ENCODE measurements at places on chromosomes 7 and 10.

DNA sequence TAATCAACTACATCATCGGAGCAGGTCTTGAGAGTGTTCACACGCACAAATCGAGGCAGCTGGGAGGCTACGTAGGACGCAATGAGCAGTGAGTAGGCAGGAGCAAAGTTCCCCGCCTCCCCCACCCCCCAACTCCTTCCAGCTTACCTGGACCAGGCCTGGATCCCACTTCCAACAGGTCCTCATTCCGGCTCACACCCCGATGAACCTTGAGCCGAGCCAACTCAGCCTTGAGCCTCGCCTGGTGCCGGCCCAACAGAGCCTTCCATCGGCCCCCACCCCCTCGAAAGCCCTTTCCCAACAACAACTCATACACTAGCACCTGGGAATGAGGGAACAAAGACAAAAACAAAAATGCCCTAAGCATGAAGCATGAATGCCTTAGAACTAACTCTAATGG is 1.2 kb downstream of the NSUN5 start:
- DNase-seq = no peak

DNA sequence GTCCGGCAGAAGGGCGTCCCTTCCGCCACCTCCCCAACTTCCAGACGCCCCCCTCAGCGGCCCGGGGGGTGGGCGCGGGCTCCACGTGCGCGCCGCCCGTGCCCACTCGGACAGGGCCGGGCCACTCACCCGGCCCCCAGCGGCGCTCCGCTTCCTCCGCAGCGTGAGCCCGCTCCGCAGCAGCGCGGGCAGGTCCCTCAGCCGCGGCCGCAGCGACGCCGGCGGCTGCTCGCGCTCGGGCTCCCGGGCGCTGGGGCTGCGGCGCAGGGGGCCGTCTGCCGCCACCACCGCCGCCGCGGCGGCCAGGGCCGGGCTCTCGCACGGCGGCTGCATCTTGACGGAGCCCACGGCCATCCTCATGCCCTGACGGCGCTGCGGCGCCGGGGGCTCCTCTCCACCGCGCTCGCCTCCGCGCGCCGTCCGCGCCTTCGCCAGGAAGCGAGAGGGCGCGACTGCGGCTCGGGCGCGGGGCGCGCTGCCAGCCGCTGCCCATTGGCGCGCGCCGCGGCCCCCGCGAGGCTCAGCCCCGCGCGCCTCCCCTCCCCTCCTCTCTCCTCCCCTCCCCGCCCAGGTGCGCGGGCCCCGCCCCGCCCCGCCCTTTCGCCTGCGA is at the start of gene RAPGEF5:
Gene RAPGEF5, minus strand, starts transcription at position 454 of the 610 bp plus-strand sequence. Its CDS starts 94 bp downstream, at position 360.
- peak; percentile 11 for DNase-seq

- no peak for DNase-seq
Observed at GRCh38 chr10:104323760-104324201, 14.5 kb downstream of the ITPRIP start.

DNA sequence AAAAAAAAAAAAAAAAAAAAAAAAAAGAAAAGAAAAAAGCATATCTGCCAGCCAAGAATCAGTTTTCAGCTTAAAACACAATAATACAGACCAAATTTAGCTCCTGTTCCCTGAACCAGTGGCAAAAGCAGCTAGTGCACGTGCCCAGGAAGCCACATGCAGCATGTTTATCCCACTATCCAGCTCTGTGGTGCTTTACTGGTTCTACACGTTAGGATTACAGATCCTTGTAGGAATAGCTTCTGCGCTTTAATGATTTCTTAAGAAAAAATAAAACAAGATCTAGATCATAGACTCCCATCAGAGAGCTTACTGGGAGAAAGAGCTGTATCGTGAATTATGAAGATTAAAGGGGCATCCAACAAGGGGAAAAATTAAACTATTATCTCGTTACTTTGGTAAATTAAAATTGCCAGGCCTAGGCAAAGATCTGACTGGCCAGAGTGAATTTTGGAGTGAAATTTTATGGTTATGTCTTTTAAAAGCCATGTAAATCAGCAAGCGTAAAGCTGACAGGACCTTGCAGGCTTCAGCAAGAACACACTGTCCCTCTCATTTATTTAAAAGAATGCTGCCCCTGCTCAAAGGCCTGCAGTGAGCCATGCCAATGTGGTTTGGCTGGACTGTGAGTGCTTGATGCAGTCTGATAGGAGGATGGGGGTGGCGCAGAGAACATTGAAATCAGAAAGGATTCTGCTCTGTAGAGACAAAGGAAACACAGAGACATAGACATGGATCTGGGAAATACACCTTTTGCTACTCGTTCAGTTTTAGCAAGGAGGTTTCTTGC is 177.3 kb upstream of the PHYHIPL start:
- DNase-seq = peak; percentile 66

DNA sequence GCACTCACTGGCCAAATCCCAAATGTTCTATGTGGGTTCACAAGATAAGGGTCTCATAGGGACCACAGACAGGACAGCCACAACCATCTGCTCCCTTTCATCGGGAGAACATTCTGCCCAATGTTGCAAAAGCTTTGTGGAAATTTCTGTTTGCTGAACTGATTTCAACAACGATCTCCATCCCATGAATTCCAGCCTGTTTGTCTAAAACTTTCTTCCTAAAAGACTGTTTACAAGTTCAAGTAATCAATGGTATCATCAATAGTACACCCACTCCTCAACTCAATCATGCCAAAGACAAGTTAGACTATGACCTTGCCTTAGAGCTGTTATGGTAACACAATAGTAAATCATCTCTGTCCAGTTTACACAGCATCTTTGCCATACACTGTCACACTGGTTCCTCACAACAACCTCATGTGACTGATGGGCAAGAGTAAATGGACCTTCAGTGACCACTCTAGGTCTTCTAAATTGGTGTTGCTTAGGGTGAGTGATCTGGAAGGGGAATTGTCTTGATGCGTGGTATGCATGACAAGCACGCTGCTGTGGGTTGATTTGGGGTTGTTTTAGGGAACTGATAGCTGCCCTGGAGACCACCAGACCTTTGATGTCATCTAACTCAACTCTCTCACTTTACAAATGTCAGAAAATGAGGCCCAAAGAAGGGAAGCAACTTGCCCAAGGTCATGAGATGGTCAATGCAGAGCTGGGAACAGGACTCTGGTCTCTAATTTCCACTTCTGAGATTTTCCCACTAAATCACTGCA is 95.1 kb downstream of the PPP1R3C start:
- no peak for DNase-seq

GRCh38 chr7:3747467-3747866 is 446.4 kb downstream of the SDK1 start:
- no peak for DNase-seq

DNA sequence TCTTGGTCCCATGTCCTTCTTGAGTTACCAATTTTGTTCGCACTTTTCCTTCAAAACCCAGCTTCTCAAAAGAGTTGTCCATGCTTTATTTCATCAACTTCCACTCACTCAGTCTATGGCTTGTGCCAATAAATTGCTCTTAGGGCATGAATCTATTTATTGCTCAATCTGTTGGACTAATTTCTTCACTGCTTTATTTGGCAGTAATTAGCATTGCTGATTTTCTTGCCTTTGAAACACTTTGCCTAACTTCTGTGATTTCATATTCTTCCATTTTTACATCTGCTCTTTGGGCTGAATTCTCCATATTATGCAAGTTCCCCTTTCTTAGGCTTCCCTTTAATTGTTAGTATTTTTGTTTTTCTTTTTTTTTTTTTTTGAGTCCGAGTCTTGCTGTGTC is 16.8 kb downstream of the DLD start:
- DNase-seq = no peak

DNA sequence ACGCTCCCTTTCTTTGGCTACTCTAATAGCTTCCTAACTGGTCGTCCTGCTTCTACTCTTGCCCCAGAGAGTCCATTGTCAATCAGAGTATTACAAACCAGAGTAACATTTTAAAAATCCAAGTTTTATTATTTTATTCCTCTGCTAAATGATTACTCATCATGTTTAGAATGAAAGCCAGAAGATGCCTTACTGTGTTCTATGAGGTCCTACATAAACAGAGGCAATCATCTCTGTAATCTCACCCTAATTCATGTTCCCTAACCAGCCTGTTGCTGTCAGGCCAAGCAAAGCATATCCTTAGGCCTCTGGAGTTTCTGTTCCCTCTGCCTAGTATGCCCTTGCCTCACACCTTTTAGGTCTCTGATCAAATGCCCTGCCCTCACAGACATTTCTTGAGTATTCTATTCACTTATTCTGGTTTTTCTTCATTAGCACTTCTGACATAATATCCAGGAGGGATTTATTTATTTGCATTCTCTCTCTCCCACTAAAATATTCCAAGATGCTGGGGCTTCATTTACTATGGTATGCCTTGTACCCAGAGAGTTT is 497.5 kb downstream of the PHTF2 start:
- peak; percentile 57 for DNase-seq

DNA sequence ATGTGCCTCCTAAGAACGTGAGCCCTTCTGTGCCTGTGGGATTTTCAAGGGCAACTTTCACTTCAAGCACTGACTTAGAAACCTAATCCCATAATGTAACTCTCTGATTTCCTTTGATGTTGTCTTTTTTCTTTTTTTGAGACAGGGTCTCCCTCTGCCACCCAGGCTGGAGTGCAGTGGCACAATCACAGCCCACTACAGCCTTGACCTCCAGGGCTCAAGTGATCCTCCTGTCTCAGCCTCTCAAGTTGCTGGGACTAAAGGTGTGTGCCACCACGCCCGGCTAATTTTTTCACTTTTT is 64.4 kb upstream of the GSDME start:
- DNase-seq = no peak

GRCh38 chr10:131843089-131843595 is 57.7 kb upstream of the PPP2R2D start:
- no peak for DNase-seq

- DNase-seq = peak; percentile 45
Observed at GRCh38 chr10:33286157-33286934, 48.1 kb downstream of the NRP1 start.

DNA sequence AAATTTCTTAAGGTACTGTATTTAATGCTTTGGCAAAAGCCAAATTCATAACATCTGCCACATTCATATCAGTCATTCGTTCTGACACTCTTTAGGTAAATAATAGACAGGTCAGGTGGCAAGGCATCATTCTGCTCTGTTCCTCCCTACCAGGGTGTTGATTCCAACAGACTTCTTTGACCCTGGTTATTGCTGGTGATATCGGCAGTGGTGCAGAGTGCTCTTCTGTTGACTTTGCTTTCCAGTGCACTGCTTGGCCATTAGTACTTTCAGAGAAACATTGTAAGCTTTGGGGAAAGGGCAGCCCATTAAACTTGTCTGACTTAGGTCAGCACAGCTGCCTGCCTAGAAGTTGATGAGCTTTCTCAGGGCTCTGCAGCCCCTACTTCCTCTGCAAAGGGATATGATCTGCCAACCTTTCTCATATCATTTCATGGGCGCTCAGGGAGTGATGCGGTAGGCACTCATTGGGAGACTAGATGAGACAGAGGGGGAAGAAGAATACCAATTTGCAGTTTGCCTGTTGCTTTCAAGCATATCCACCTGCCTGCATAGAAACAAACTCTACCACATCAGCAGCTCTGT is 139.3 kb downstream of the LRRC4 start:
- no peak for DNase-seq

GRCh38 chr10:110852255-110852896 is 19.4 kb upstream of the PDCD4 start:
- no peak for DNase-seq

DNA sequence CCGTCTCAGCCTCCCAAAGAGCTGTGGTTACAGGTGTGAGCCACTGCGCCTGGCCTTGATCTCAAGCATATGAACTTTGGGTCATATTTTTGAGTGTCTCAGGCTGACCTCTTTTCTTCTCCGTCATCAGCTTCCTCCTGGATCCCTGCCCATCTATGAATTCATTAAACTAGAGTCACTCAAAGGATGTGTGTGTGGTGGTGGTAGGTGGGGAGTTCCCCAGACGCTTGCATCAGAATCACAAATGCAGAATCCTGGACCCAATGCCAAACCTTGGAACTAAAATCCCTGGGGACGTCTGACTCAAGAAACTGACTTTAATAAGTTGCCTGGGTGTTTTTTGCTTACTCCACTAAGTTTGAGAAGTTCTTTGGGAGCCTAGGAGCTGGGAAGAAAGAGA is 6.7 kb upstream of the CREB5 start:
- DNase-seq = peak; percentile 93

- no peak for DNase-seq
Observed at GRCh38 chr10:98956576-98957260, 278.9 kb downstream of the HPSE2 start.

DNA sequence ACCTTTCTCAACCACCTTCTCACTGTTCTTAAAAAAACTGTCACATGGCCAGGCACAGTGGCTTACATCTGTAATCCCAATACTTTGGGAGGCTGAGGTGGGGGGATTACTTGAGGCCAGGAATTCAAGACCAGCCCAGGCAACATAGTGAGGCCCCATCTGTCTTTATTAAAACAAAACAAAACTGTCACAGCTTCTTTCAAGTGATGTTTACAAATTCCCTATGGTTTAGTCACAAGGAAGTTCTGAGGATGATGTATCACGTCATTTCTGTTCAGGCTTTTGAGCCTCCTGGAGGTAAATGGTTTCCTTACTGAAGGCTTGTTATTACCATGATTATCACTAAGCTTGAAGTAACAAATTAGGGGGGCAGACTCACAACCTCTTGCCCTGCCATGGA is 186.2 kb downstream of the CFTR start:
- DNase-seq = peak; percentile 44

DNA sequence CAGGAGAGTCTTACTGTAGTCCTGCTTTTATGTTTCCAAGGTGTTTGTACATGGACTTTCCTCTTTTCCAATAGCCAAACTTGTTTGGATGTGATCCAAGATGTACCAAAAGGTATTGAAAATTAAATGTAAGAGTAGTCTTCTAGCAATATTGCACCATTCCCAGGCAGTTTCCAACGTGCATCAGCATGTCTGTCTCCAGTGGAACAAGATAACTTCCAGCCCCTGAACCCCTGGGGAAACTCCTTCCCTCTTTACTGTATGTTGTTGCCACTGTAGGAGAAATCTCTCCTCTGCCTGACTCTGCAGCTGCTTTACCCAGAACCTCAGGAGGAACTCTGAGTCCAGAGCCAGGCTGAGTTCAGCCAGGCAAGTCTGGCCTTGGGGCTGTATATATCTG is 18.5 kb downstream of the ARMC10 start:
- DNase-seq = no peak

GRCh38 chr7:128939861-128940410 is 2.2 kb downstream of the IRF5 start:
- DNase-seq = no peak

DNA sequence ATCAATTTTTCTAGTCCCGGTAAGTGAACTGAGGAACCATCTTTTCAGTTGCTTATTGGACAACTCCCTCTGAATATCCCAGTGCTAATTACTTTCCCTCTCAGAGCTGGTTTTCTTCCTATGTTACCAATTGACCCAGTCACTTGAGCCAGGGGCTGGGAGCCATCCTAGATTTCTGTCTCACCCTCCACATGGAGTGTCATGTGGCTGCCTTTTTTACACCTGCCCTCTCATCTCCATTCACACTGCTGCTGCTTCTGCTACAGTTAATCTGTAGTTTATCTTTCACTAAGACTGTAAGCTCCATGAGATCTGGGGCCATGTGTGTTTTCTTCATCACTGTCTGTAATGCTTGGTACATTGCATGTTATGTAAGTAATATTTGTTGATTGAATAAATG is 35.8 kb downstream of the VCL start:
- DNase-seq = no peak

DNA sequence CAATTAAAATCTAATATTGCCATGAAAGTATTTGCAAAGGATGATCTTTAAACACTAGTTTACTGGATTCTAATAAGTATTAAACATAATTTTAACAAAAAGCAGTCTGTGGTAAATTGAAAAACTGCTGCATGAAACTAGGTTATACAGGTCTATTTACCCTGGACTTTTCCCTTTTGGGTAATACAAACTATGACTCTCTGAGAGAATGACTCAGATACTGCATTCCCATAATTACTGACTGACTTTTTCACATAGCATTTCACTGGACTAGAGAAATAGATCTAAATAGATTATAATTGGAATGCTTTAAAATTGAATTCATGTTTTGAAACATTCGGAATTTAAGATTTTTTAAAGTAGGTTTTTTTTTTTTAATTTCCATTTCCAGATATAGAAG is 395.7 kb downstream of the THSD7A start:
- DNase-seq = peak; percentile 47
